Brain microvascular endothelial cell (primary cell): ENCODE measurements at places on chromosomes 5 and 9.

GRCh38 chr5:93117751-93118531 lies 463.1 kb downstream of the NR2F1-AS1 start:
- DNase-seq: no peak

- DNase-seq: no peak
Measured at GRCh38 chr5:201672-202071, 10.4 kb downstream of the LRRC14B start.

- no peak for DNase-seq
Measured at GRCh38 chr5:174172152-174172551, 126.6 kb downstream of the NSG2 start.

GRCh38 chr5:151015974-151016587 lies 4.3 kb upstream of the GPX3 start:
- DNase-seq: no peak

- peak; percentile 62 for DNase-seq
Measured at GRCh38 chr5:32785611-32786254, 74.6 kb downstream of the NPR3 start.

DNA sequence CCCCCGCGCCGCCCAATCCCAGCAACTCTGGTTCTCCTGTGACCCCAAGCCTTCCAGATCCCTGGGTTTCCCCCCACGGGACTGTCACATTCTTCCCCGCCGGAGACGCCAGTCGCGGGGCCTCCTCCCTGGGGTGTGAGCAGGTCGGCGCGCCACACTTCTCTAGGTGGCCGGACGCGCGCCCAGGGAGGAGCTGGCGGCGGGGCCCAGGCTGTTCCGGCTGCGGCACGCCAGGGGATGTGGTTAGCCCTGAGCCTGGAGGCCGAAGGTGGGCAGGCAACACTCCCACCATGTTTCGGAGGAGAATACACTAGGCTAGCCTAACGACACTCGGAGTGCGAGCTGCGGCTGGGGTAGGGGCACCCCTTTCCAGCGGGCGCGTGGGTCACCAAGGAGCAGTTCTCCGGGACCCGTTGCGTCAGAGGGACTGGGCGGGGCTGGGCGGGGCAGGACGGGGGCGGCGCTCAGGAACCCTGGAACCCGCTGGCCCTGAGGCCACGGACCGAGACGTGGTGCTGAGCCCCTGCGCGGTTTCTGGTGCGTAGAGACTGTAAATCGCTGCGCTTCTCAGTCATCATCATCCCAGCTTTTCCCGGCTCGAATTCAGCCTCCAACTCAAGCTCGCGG lies at the start of gene SLC27A6:
Gene SLC27A6, plus strand, starts transcription at position 478 of the 627 bp plus-strand sequence. CDS start 650 bp downstream, outside the sequence.
- DNase-seq: no peak

- no peak for DNase-seq
Measured at GRCh38 chr9:92432972-92433548, 8.8 kb upstream of the OMD start.

DNA sequence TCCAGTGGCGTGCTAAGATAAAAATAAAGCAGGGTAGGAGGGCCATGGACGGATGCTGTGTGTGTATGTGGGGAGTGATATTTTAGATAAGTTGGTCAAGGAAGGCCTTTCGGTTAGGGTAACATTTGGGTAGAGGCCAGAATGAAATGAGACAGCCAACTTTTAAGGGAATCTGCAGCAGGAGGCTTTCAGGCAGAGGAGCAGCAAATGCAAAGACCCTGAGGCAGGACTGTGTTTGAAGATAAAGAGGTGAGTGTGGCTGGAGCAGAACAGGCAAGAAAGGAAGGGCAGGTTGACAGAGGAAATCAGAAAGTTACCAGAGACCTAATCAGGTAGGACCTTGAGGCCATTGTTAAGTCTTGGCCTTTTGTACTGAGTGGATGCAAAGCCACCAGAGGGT lies 106.2 kb downstream of the MAST4 start:
- DNase-seq: no peak

DNA sequence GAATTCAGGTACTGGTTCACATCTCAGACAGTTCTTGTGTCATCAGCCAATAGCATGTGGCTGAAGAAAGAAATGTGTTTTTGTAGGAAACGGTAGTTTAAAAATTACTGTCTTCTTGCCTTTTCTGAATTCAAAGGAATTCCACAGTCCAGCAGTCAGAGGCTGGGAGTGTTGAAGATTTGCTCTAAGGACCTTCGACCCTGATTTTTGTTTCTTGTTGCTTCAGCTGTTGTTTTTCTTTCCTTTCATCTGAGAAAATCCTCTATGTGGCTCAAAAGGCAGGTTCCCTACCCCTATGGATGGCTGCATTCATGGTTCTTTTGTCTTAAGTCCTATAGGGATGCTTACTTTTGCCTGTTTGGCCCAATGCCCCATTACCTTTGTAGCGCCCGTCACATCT lies 304.9 kb downstream of the TMEM167A start:
- DNase-seq: no peak

GRCh38 chr9:126853667-126854066 lies 6.8 kb upstream of the ZBTB34 start:
- DNase-seq: peak; percentile 74

DNA sequence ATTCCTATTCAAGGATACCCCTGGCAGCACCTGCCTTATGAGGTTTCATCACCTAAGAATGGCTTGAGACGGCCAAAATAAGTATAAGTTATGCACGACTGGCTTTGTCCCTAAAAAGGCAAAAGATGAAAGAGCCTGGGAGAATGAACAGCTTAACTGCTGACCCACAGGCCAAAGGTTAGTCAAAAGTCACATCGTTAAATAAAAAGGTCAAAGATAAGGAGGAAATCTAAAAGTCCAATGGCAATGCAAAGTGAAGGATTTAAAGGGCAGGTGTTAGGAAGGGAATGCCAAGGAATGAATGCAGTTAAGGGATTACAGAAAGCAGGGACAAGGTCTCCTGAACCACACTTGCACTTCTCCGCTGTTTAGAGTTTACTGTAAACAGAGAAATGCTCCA lies 5.6 kb downstream of the TAL2 start:
- no peak for DNase-seq

DNA sequence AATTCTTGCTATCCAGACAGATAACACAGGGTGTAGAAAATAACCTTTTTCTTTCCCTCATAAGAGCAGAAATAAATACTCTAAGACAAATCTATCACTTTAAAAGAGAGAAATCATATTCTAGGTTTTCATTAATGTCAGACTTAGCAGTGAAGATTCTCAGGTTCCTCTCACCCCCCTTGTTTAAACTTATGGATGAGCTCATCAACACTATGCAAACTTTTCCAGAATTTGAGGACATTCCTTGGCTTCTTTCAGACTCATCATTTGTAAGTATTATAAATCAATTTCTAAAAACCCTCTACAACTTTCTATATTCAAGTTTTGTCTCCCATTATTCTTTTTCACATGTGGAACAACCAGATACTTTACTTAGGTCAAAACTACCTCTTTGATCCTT lies 374.9 kb upstream of the TRPC7 start:
- no peak for DNase-seq

GRCh38 chr5:81749561-81750307 lies 1.2 kb downstream of the SSBP2 start:
- DNase-seq: peak; percentile 6

- DNase-seq: no peak
Measured at GRCh38 chr5:119895066-119895465, 265.7 kb downstream of the FAM170A start.

GRCh38 chr9:106643211-106643930 lies 219.6 kb upstream of the ZNF462 start:
- DNase-seq: no peak

DNA sequence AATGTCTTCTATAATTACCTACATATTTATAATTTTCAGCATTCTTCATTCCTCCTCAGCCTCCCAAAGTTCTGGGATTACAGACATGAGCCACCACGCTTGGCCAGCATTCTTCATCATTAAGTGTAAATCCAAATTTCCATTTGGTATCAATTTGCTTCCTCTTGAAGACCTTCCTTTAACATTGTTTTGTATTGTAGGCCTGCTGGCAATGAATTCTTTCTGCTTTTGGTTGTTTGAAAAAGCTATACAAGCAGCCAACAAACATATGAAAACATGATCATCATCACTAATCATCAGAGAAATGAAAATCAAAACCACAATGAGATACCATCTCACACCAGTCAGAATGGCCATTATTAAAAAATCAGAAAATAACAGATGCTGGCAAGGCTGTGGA lies 56.4 kb downstream of the GCNT4 start:
- DNase-seq: no peak
